IPS DF 6.9 (cell line): ENCODE measurements at places on chromosomes 5 and 9.

GRCh38 chr5:108003178-108003577, 332.4 kb upstream of the EFNA5 start:
- no peak for DNase-seq

GRCh38 chr9:131104016-131104740, 7.8 kb downstream of the AIF1L start:
- DNase-seq = no peak

DNA sequence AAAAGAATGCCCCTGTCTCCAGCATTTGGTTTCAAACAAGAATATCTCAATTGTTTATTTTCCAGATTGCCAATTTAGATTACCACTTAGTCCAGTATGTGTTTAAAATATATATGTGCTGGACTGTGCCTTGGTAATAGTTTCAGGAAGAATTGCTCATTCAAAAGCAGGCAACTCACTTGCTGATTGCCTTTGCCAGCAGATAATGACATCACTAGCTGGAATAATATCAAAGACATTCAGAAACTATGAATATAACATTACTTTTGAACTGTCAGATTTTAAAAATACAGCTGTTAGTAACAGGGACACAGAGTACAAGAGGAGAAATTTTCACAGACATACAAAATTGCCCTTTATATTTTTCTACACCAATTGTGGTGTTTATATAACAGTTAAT, 96.0 kb upstream of the ITGA2 start:
- DNase-seq = no peak

GRCh38 chr9:92992549-92992948, 45.2 kb downstream of the FGD3 start:
- no peak for DNase-seq
